NCI-H1092 (cell line): ENCODE measurements at places on chromosomes 3 and 15.

- DNase-seq: no peak
Observed at GRCh38 chr3:101695779-101696372, 9.4 kb upstream of the RPL24 start.

GRCh38 chr15:49309889-49310288 is 113.2 kb upstream of the FGF7 start:
- DNase-seq: no peak

GRCh38 chr3:66416556-66417304 is 84.1 kb downstream of the LRIG1 start:
- no peak for DNase-seq

- DNase-seq: no peak
Observed at GRCh38 chr3:161215185-161215584, 5.9 kb upstream of the NMD3 start.

- DNase-seq: no peak
Observed at GRCh38 chr3:181442066-181442465, 269.7 kb upstream of the SOX2 start.

- DNase-seq: no peak
Observed at GRCh38 chr3:116139641-116140040, 305.6 kb downstream of the LSAMP start.

DNA sequence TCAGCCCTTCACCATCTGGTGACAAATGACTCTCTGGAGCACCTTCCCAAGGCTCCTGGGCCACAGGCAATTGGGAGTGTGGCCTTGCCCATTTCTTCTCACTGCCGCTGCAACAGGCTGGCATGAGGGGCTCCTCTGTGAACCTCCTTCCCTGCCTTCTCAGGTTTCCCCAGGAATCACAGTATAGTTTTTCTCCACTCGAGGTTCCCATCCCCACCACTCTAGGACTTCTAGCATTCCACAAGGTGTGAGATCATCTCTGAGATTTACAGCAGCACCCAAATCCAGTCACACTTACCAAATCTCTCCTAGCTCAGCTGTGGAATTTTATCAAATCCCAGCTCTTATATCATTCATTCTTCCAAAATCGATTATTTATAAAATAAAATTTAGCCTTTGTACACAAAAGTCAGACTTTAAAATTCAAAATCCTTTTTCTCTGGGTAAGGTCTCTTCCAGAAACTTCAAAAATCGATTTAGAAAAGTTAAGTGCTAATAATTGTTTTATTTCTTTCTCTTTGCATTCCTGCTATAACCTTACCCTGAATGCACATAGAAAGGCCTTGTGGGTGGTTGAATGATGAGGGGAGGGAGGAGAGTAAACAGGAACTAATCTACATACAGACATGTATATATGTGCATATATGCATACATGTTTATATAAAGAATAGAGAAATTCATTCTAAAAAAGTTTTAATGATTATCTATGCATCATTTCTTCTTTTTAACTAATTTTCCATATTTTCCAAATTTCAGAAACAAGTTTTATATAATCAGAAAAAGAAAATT is 18.9 kb upstream of the ATP13A4 start:
- no peak for DNase-seq

DNA sequence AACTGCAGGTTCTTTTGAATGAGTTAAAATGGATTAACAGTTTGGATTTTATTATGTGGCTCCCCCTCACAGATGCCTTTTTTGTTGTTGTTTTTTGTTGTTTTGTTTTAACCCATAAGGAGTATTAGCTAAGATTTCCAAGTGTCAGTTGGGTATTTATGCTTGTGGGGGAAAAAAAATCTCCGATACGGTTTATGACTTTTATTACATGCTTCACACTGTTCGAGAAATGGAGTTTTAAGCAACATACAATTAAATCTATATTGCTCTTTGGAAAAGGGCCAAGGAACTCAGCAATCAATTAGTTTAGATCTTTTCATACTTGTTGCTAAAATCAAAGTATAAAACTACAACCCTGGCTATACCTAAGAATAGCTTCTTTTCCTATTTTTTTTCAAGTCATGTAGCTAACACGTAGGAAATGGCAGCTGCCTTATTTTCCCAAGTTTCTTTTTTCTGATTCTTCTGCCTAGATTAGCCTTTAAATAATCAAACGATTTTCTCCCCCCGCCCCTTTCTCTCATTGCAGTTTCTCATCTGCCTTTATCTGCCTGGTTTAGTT is 16.0 kb downstream of the NR2F2 start:
- no peak for DNase-seq

DNA sequence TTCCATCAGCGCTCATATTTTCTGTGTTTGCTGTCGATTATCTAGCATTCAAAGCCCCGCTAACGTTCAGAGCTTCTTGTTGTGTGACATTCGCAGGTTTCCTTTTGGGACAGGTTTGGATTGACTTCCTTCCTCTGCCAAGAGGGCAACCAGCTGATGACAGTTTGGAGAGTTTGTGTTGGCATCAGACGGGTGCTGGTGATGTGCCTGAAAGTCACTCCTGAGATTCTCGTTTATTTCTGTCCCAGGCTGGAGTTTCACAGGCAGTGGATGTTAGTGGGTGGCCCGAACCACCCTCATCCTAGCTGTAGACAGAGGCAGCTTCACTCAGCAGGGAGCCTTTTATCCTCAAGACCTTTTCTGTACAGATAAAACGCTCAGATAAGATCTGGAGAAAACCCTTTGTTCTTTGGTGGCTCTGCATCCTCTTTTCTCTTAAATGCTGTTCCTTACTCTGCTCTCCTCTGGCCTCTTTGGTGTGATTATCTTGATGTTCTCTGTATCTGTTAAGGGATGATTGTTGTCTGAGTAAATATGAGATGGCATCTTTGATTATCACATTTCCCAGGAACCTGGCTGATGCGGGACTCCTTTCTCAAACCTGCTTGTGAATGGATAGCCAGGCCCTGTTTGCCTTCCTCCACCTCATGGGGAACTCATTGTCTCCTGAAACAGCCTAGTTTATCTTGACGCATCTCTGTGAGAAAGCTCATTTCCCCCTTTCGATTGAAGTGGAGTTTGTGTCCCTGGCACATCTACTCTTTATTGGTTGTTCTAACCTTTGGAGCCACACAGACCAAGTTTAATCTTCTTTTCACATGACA is 35.9 kb downstream of the CGNL1 start:
- DNase-seq: no peak

- DNase-seq: no peak
Observed at GRCh38 chr15:73485372-73485771, 42.4 kb downstream of the REC114 start.

DNA sequence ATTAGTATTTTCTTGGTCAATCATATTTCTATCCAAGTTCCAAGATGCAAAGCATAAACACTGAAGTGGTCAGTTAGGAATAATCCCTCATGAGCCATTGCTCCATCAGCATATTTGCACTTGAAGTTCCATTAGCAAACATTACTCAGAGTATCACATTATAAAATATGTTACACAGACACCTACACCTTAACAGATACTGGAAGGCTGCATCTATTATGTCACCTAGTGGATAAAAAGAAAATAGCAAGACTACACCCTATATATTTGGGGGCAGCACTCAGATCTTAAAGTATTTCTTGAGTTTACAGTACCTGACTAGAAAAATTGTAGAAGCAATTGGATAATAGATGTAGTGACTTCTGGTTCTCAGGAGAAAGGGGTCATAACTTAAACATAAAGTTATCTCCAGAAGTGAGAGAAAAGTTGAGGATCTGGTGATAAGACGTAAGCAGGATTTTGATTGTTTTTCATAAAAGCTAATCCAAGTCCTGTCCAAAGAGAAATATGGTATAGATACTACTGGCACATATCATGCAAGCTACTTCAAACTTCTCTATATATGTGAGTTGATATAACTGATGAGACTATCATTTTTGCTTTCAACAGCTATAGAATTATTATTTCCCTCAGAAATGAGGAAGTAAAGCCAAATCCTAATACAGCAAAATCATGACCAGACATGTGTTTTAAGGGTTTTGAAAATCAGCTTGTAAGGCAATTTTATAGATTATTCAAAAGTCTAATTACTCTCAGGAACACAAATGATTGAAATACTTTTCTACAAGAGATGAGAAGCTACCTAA is 422.2 kb downstream of the GBE1 start:
- no peak for DNase-seq

GRCh38 chr15:68630211-68630555 is 51.4 kb downstream of the CORO2B start:
- DNase-seq: no peak

DNA sequence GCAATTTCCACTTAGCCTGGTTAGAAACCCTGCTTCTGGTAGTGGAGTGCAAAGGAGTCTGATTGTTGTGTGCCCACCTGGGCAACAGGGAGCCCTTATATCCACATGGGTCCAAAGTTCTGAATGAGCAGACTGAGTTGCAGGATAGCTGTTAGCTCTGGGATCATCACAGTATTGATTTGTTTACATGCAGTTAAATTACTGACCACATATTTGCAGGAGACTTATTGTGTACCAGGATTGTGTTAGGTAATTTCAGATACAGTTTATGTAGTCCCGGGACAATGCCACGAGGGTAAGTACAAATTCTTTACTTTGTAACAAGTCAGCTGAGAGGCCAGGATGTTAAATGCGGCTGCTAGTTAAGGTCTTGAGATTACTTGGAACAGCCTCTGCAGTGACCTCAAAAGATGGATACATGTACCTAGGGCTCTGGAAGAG is 18.8 kb downstream of the ARHGEF26 start:
- no peak for DNase-seq

GRCh38 chr3:98032265-98032664 is 2.9 kb downstream of the GABRR3 start:
- no peak for DNase-seq

DNA sequence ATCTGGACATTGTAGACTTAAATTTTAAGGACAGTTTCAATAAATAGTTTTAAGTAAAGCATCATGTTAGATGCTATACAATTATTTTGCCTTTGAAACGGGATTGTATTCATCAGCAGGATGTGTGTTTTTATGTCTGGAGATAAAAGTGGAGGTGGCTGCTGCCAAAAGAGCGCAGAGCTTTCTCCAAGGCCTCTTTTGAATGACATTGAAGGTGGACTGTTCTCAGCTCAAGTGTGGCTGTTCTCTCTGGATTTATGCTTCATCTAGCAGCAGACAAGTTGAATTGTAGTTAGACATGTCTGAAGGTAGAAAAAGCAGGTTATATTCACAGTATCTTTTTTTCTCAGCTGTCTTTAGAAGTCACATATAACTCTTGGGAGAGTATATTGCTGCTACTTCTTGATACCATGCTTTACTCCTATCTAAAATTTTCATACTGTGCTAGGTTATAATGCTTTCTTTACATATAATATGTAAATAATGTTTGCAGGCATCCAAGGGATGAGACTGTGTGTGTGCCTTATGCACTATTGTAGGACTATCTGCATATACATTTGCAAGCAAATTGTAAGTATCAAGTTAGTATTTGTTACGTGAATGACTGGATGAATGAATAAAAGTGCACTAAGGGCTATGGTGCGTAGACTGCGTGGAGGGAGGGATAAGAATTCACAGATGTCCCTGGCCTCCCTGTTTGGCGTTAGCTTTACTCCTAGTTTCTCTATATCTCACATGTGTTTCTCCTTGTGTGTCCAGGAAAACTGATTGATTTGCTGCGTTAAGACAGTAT is 340.1 kb downstream of the NAALADL2 start:
- DNase-seq: no peak

DNA sequence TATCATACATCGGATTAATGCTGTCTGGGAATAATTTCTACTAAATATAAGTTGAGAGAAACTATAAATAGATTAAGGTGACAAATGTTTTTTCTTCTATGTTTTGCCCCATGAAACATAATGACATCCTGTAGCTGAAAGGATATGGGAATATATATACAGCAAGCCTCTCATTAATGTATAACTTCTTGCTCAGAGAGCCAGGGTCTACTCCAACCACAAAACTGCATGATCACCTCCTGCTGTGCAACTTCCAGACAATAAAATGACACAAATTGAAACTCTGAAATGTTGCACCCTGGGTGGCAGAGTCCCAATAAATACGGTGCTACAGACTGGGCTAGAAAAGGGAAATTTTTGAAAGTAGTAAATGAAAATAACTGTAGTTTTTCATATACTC is 571.9 kb upstream of the CBLB start:
- no peak for DNase-seq

DNA sequence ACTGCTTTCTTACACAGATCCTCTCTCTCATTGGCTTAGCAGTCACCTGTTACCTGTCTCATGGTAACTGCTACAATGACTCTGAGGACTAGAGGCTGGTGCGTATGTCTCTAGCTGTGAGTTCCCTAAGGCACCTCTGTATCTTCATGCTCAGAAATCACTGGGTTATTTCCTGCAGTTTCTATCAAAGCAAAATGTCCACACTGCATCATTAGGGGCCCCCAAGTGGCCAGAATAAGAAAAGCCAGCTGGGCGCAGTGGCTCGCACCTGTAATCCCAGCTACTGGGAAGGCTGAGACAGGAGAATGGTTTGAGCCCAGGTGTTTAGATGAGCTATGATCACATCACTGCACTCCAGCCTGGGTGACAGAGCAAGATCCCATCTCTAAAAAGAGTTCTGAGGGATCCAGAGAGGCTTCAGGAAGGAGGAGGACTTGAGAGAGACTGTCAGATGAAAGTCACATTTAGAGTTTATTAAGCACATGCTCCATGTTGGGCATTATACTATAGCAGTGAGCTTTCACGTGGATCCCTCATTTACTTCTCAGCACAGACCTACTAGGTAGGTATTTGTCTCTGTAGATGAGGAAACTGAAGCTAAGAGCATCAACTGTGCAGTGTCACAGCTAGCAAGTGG is 2.3 kb upstream of the VPS18 start:
- DNase-seq: no peak

DNA sequence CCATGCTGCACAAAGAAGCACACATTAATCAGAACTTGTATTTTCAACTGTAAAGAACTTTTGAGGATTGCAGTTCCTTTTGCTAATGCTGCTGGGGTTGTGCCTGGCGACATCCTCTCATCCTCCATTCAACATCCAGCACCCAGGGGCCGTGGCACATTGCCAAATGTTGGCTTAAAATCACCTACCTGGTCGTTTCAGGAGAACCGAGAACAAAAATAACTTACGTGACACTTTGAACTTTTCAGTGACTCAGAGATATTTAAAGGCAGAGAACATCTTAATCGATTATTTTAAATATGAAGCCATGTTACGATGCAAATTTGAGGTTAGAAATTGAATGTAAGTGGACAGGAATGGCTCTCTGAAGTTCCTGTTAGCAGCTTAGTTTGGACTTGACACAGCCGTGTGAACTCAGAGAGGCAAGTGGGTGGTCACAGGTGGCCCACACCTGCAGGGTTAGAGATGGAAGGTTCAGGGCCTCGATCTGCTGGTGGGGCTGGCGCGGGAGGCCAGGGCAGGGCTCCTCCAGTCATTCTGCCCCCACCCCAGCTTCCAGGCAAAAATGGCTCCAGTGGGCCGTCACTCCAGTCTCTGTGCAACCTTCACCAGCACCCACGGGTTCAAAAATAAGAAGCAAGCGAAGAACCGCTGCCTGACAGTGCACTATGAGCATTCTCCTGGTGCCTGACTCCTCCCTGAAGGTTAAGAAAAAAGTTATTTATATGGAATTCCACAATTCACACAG is 12.2 kb downstream of the LRRK1 start:
- no peak for DNase-seq

DNA sequence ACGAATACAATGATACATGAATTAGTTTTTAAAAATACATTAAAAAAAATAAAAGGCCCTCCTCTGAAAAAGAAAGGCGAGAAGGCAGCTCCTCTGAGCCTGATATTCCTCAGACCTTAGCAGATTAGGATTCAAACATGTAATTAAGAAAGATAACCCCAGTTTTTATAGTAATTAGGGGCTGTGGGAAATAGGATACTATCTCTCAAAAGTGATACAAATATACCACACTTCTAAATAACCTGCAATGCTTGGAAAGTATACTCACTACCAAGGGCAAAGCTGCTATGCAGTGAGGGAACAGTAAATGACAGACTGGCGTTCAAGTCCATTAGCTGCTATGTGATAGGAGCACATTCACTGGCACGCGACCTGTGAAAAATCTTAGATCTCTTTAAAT is 445.1 kb downstream of the FOXP1 start:
- DNase-seq: no peak
